ENCODE measurements at places on chromosomes 12 and 14.
A peak's percentile ranks its signal among the peaks of the same experiment; 100 is the strongest.

GRCh38 chr12:22653791-22654190 is 28.8 kb downstream of the ETNK1 start:
- DNase-seq, result no peak

DNA sequence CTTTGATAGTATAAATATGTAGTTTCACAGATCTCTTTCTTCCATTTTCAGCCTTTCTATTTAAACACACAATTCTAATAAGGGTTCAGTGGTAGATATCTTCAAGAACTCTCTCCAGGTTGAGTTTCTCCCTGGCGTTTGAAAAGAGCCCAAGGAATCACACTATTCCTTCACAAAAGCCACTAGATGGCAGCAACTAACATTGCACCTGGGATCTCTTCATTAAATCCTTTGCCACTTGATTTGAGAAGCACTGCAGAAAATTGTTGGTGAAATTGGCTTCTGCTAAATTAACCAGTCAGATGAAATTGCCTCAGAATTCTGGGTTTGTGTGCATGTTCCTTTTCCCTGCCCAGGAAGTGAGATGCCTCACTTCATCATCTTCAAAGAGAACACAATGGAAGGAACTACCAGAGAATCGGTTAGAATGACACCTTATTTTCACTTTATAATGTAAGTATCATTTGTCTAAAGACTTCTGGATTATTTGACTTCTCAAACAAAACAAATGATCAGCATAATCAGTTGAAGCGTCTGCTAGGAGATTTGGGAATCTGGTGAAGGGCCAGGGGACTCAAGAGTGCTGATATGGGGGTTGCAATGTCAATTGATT is 6.8 kb downstream of the CCDC198 start:
- DNase-seq, result peak; percentile 54

DNA sequence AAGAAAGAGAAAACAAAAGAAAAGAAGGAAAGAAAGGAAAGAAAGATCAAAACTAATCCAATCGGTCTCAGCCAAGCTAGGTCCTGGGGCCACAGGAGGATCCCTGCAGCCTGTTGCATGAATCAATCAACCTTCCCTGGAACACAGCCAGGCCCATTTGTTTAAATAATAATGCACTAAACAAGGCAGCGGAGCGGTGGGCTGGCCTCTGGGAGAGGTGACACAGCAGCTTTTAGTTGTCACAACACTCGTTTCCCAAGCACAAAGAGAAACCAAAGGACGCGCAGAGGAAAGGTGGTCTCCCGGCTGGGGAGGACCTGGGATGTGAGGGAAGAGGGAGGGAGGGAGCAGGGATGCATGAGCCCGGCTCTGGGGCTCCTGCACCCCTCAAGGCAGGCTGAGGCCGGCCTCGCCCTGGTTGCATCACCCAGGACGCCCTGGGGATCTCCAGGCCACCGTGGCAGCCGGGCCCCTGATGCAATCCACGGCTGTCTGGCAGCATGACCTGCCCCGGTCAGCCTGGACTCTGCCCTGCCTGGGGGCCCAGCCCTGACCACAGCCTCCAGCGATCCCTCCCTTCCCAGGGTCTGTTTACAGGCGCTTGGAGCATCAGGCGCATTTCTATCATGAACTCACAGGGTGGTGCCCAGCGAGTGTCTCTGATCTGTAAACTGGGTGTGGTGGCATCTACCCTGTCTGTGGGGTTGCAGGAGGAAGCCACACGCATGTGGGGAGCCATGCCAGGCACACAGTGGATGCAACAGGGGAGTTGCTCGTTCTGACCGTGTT is 32.5 kb downstream of the MMP17 start:
- DNase-seq, result peak; percentile 70

- DNase-seq, result peak; percentile 88
Measured at GRCh38 chr14:96362965-96363750, at the start of the genes ATG2B and GSKIP. ATG2B (minus strand) TSS chr14:96363341; CDS start chr14:96362976, 365 bp downstream. GSKIP (plus strand) TSS chr14:96363526; CDS start chr14:96382248, 18,722 bp downstream.

DNA sequence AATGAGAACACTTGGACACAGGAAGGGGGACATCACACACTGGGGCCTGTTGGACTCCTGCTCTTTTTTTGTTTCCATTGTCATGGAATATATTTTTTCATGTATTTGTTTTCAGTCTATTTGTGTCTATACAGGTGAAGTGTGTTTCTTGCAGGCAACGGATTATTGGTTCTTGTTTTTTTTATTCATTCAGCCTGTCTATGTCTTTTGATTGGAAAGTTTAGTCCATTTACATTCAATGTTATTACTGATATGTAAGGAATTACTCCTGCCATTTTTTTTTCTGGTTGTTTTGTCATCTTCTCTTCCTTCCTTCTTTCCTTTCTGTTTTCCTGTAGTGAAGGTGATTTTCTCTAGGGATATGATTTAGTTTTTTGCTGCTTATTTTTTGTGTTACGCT is 18.0 kb upstream of the PTPRO start:
- DNase-seq, result no peak

DNA sequence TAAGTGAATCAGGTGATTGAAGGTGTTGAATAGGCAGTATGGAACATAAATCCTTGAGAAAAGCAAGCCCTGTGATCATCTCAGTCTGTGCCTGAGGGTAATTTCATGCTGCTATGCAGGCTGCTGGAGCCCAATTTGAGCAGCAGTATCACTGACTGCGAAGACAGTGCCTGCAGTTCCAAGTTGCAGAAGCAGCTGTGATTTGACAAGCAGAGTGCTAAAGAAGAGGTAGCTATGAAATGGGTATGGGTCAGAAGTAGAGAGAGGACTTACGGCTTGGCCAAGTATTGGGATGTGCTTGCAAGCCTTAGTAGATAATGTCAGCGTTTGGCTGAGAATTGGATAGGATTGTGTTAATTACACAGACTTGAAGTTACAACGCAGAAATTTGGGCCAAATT is 22.5 kb downstream of the PIK3C2G start:
- DNase-seq, result no peak

- DNase-seq, result peak; percentile 59
Measured at GRCh38 chr12:29782285-29782870, 1.4 kb downstream of the TMTC1 start.

DNA sequence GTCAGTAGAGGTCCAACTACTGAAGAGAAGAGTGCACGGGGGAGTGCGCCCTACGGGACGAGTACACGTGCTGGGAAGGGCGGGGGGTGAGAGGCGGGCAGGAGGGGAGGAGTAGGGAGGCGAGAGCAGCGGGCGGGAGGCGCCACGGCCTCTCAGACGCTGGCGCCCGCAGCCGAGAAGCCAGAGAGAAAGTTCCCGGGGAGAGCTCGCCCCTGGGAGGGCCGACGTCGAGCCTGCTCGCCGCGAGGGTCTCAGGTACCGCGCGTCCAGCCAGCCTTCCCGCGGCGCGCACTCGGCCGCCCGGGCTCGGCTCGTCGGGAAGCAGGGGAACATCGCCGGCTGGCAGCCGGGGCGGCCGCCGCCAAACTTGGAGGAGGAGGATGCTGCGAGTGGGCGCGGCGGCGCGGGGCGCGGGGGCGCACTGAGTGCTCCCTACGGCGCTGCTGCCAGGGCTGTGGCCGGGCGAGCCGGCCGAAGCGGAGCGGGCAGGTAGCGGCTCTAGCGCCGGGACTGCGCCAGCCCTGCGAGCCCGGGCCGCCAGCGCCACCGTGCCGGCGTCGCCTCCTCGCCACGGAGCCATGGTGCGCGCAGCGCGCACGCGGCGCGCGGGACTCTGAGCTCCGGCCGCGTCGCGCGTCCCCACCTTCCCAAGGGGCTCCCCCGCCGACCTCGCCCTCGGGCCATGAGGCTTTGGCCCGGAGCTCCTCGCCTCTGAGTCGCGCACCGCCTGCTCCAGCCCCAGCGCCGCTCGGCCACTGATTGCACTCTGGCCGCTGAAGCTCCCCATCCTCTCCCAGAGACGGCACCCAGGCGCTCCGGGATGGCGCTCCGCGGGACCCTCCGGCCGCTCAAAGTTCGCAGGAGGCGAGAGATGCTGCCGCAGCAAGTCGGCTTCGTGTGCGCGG is at the start of gene SLC24A4:
Gene SLC24A4 (plus strand): TSS at position 155 of the 905 bp plus-strand sequence. CDS start 666 bp downstream, at position 821.
- no peak for DNase-seq

GRCh38 chr14:65117769-65118745 is 15.7 kb upstream of the MAX start:
- no peak for DNase-seq

DNA sequence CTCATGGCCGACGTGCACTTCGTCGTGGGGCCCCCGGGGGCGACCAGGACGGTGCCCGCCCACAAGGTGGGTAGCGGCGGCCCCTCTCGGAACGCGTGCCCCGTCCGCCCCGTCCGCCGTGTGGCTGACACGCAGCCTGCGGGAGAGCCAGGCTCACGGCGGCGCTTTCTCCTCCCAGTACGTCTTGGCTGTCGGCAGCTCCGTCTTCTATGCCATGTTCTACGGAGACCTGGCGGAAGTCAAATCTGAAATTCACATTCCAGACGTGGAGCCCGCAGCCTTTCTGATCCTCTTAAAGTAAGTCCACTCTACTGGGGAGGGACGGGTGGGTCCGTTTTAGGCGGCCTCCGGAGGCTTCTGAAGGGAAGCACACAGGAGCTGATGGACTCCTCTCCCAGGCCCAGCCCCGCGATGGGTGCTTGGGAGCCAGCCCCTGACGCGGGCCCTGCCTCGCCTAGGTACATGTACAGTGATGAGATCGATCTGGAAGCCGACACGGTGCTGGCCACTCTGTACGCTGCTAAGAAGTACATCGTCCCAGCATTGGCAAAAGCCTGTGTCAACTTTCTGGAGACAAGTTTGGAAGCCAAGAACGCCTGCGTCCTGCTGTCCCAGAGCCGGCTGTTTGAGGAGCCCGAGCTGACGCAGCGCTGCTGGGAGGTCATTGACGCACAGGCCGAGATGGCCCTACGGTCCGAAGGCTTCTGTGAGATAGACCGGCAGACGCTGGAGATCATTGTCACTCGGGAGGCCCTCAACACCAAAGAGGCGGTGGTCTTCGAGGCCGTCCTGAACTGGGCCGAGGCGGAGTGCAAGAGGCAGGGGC is 1.1 kb downstream of the BTBD6 start:
- no peak for DNase-seq

GRCh38 chr12:117842630-117843029 is 126.2 kb downstream of the KSR2 start:
- no peak for DNase-seq

DNA sequence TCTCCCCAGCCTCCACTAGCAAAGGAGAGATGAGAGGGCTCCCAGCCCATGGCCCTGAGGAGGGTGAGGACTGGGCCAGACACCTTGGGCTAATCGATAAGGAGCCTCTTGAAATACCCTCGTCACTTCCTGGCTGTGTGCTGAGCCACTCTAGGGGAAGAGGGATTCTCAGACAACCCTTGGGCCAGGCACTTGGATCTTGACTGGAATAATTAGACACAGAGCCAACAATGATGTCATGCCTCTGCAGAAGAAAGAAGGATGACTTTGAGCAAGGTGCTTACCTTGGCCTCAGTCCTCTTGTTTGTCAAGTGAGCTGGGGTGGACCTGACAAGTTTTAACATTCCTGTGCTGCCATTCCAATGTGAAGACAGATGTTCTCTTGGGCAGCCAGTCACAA is 83.1 kb downstream of the LRRC74A start:
- DNase-seq, result no peak

- DNase-seq, result no peak
Measured at GRCh38 chr14:105063056-105063455, 2.2 kb downstream of the GPR132 start.

GRCh38 chr14:23638414-23639047 is 2.4 kb downstream of the DHRS2 start:
- DNase-seq, result no peak

GRCh38 chr14:24331731-24332267 is 3.1 kb downstream of the ADCY4 start:
- no peak for DNase-seq

DNA sequence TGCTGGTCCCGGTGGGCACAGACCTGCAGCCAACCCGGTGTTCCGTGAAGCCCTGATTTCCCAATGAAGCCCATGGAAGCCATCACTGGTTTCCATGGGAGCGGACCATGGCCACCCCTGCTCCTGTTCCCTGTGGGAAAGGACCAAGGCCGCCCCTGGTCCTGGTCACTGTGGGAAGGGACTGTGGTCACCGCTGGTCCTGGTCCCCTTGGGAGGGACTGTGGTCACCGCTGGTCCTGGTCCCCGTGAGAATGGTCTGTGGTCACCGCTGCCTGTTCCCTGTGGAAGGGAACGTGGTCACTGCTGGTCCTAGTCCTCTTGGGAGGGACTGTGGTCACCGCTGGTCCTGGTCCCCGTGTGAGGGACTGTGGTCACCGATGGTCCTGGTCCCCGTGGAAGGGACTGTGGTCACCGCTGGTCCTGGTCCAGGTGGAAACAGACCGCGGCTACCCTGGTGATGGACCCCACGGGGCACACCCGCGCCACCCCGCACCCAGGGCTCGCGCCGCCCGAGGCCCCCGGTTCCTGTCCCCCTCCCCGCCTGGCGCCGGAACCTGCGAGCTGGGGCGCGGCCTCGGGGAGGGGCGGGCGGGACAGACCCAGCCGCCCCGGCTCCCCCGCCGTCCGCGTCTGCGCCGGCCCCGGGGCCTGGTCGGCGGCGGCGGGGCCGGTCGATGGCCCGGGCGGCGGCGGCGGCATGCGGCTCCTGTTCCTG is at the start of gene GLT1D1:
Gene GLT1D1 (plus strand): TSS at position 594 of the 715 bp plus-strand sequence. CDS start 104 bp downstream, at position 698.
- no peak for DNase-seq

- DNase-seq, result no peak
Measured at GRCh38 chr14:50676814-50677516, 8.9 kb upstream of the SAV1 start.

DNA sequence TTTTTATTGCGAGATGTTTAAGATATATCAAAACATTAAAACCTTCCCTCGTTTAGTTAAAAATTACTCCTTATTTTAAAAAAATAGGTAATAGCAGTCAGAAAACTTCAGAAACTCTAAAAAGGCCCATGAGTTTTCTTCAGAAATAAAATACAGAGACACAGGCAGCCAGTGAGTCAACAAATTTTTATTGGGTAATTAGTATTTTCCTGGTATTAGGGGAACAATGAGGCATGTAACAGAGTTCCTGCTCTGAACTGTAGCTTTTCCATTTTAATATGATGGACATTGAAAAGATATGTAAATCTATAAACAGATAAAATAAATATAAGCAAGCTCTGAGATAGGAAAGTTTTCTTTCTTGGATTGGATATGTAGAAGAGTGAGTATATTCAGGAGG is 399 bp upstream of the ZNF705A start:
- no peak for DNase-seq

- no peak for DNase-seq
Measured at GRCh38 chr14:100875861-100876590, 27.5 kb downstream of the RTL1 start.

GRCh38 chr12:191541-191940 is 22.4 kb downstream of the SLC6A12 start:
- DNase-seq, result no peak

DNA sequence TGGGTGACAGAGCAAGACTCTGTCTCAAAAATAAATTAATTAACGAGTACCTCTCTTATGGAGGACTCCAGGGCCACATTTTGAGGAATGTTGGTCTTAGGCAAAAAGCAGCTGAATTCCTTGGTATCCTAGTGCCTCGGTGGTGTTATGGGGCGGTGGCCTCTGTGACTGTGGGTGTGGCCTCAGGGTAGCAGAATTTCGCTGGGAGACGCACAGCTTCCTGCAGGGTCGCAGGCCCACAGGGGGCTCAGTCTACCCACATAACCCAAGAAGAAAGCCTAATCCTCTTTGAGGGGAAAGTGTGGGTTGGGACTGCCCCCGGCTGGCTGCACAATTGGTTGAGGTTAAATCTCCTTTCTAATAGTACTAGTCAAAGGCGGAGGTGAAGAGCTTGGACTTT is 11.2 kb upstream of the SERPINA4 start:
- DNase-seq, result no peak
